Fibroblast of upper back skin (primary cell): ENCODE measurements at places on chromosomes 2 and 18.
A peak's percentile ranks its signal among the peaks of the same experiment; 100 is the strongest.

GRCh38 chr2:72627083-72627482 is 198.8 kb downstream of the EXOC6B start:
- no peak for DNase-seq

DNA sequence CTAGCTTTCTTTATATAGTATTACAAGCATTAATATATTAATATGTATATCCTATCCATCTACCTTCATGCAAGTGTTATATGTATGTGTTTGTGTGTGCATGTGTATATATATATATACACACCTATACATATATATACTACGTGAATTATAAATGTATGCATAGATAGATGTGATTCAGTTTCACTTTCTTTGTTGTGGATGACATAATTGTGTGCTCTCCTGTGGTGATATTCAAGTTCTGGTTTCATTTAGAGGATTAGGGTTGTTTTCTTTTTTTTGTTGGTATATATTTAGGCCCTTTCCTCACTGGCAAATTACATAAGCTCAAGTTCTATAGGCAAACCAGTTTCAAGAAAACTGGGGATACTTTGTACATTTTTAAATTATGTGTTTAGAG is 225.7 kb upstream of the FANCL start:
- DNase-seq, result no peak

DNA sequence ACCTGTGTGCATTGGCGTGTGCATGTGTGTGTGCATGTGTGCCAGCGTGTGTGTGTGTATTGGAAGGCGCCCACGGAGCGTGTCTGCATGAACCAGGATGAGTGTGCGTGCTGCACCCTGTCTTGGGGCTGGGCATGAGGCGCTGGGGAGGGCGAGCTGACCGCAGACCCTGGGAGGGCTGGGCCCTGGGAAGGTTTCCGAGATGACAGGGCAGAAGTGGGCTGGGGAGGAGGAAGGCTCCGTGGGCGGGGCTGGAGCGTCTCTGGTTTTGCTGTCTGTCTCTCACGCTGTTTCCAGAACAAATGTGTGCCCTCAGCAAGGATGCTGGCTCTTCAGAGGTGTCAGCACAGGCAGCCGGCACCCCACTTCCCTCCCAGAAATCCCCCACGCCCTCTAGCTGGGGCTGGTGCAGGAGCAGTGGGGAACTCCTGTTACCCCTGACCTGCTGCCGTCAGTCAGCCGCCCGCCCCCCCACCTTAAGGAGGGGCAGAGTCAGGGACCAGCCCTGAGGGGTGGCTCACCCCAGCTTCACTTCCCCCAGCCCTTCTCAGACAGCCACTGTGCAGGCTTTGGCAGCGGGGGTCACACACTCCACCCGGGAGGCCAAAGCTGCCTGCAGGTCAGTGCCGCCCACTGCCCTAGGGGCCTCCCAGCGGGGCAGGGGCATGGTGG is at the start of gene GPR35:
Gene GPR35, plus strand, starts transcription at position 531 of the 672 bp plus-strand sequence. CDS start 4,473 bp downstream, outside the sequence.
- DNase-seq, result peak; percentile 77

GRCh38 chr2:203394519-203395227 is 66.5 kb downstream of the ABI2 start:
- no peak for DNase-seq

DNA sequence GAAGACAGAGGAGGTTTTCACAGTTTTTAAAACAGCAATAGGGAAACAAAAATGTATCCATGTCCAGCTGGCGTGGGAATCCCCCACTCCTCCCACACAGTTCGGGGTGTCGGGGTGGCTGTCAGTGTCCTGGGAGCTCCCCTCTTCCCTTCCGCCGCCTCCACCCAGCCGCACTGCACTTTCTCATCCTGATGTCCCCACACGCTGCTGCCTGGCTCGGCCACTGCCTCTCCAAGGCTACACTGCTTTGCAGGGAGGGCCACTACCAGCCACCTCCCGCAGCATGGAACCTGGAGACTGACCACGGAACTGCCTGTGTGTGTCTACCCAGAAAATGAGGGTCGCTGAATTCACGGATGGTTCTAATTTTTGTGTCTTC is 138.7 kb upstream of the CTDP1 start:
- no peak for DNase-seq

DNA sequence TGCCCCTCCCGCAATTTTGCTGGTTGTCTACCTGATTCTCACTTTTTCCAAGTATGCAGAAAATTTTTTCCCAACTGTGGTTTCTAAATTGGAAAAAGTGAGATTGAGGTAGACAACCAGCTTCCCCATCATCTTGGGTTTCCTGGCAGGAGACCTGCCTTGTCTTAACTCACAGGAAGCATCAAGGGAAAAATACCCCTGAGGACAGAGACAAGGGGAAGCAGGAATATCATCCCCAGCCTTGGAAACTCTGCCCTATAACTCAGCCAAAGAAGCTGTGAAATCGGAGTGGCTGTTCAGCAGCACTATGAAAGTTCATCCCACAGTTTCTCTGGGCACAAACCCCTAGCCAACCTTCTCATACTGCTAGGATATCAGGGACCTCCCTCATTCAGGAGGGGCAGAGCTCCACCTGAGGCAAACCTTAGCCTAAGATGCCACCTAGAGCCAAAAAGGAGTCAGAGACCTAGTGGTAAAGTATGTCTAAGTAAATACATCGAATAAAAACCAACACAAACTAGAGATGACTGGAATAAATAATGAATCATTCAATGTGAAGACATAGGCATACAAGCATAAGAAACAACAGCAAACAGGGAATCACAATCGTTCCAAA is 68.2 kb downstream of the ZSWIM2 start:
- peak; percentile 17 for DNase-seq

DNA sequence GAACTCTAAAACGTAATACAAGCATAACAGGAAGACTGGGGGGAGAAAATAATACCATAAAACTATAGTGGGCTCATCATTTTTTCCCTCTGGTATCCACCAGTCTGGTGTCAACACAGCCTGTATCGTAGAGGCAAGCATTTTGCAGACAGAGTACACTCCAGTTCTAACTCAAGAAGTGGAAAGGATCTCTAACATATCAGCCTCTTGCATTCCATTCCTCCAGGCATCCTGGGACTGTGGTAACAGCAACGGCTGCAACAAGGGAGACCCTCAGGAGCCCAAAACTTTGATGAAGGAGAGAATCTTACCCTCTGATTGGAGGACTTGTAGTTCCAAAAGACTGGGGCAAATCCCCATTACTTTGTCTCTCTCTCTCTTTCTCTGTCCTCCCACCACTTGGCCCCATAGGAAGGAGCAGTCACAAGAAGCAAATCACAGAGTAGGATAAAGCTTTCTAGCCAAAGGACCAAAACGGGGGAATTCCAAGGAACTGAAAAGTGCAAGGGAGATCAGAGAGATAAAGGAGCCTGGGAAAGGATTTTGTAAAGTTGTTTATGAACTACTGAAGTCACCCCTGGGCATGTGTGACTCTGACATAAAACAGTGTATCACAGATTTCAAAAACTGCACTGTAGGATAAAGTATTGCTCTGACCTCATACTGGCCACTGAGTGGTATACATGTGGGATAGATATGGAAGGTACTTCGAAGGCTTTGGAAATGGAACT is 11.9 kb downstream of the FRZB start:
- DNase-seq, result no peak

DNA sequence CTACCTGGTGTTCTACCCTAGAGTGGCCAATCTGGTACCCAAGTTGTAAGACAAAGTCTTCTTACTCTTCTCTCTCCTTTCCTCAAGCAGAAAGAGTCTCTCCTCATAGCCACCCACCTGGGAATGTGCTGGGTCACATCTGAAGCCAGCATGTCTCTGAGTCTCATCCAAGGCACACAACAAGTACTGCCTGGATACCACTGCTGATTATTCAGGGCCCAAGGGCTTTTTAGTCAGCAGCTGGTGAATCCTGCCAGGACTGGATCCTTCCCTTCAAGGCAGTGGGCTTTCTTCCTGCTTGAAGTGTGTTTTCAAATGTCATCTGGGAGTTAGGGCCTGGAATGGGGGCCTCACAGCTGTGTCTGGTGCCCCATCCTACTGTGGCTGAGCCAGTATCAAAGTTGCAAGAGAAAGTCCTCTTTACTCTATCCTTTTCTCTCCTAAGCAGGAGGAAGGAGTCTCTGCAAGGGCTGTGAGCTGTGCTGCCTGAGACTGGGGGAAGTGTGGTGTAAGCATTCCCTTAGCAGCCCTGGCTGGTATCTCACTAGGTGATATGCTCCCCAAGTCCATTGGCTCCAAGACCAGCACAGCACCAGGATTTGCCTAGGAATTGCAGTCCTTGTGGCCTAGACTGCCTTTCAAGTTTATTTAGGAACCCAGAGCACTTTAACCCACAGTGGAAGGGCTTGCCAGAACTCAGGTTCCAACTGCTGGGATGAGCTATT is 27.2 kb downstream of the OXER1 start:
- no peak for DNase-seq

- DNase-seq, result no peak
Observed at GRCh38 chr2:6080932-6081753, 389.0 kb downstream of the SOX11 start.

DNA sequence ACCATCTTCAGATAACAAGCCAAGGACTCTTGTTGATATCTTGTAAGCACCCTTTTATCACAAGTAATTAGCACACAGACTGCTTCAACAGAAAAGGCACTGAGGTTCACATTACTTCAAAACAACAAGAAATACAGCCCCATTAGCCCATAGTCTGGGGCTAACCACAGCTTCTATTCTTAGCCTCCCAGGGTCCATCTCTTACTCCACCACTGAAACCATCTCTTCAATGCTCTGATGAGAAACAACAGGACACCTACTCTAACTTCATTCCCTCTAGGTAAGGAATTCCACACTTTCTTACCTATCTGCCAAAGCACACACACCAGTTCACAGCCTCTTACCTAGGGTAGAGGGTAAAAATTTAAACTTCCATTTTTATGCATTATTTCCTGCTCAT is 26.4 kb upstream of the CYTIP start:
- no peak for DNase-seq

DNA sequence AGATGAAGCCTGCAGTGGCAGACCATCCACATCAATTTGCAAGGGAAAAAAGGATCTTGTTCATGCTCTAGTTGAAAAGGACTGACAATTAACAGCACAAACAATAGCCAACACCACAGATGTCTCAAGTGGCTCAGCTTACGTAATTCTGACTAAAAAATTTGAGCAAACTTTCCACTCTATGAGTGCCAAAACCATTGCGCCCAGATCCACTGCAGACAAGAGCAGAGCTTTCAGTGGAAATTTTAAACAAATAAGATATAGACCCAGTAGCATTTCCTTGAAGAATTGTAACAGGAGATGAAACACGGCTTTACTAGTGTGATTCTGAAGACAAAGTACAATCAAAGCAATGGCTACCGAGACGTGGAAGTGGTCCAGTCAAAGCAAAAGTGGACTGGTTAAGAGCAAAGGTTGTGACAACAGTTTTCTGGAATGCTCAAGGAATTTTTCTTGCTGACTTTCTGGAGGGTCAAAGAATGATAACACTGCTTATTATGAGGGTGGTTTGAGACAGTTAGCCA is 12.0 kb upstream of the ZNF396 start:
- DNase-seq, result peak; percentile 67

GRCh38 chr2:220455351-220455990 is 828.0 kb downstream of the SLC4A3 start:
- peak; percentile 15 for DNase-seq

- DNase-seq, result no peak
Observed at GRCh38 chr2:2050446-2050845, 280.6 kb downstream of the MYT1L start.

DNA sequence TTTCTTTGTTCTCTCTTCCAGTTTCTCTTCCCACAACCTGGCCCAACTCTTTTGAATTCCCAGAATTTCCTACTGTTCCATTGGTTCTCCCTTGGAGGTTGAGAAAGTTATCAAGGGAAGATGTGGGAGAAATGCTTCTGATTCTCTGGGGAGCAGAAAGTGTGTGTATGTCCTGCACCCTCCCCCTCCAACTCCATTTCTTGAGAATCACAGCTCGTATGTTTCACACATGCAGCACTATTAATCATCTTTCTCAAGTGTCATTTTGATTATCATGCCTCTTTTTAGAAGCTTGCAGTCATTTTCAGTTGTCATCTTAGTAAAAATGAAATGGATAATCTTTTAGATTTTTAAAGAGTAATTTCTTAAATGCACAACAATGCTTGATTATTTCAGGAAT is 296.8 kb upstream of the SLC39A10 start:
- peak; percentile 7 for DNase-seq

DNA sequence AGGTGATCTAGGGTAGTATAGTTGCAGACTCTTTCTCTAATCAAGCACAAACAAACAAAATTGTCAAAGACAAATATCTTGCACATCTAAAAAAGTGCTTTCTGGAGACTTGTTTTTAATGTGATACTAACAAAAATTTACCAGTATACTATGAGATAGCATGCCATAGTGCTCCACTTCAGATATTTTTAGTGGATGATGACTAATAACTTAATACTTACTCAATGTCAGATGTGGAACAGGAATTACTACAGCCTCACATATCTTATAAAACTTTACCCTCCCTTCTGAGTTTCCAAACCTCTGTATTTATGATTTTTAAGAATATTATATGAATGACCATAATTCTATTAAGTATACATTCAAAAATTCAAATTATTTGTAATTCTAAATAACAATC is 1162.0 kb upstream of the SLC39A10 start:
- peak; percentile 7 for DNase-seq

DNA sequence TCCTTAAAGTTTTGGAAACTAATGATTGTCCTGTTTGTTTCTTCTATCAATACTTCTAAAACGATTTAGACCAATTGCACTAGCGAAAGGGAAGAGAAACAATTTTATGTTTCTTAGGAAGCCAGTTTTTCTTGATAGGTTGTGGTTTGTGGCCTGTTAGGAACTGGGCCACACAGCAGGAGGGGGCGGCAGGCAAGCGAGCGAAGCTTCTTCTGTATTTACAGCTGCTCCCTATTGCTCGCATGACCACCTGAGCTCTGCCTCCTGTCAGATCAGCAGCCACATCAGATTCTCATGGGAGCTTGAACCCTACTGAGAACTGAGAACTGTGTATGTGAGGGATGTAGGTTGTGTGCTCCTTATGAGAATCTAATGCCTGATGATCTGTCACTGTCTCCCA is 201.5 kb upstream of the PXDN start:
- DNase-seq, result no peak

- no peak for DNase-seq
Observed at GRCh38 chr2:154161286-154161685, 289.6 kb downstream of the GALNT13 start.

DNA sequence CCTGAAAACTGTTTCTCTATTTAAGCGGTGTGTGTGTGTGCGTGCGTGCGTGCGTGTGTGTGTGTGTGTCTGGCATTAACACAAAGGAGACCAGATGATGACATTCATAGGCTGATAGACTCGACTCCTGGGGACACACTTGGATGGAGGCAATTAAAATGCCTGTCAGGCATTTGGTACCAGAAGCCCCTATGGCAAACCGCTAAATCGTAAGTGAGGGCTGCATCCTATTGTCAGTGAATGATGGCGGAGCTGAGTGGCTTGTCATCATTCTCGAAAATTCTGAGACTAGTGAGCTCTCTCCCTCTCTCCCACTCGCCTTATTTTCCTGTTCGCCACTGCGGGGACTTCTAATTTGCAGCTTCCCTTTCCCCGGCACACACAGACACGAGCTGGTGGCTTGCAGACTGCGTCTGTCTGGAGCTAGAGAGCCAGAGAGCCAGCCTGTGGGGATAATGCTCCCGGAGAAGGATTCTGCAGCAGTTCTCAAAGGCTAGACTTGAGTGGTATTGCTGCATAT is 155.4 kb downstream of the MAP2 start:
- peak; percentile 13 for DNase-seq
